ENCODE measurements at places on chromosomes 12 and 14. TPM values are rescaled to one million over a fixed set of nuclear protein-coding genes. Genes with fewer than 3 reads are reported as not detected.

GRCh38 chr12:96587691-96588090 is 98.3 kb downstream of the CFAP54 start:
- no peaks in the 10 kb centered on the region for H3K27me3 ChIP-seq
- H3K4me1 ChIP-seq: no peaks in the 10 kb centered on the region
- no peak for DNase-seq
- no peak overlapping the region for H3K4me3 ChIP-seq
- H3K36me3 ChIP-seq: no peaks in the 10 kb centered on the region
- H3K27ac ChIP-seq: no peak overlapping the region

The PNP gene
- total RNA-seq: 37.5 TPM

The CIROP gene
- total RNA-seq: not detected

GRCh38 chr12:67286257-67286656 is 17.1 kb downstream of the CAND1 start:
- peaks cover 22% of the 10 kb centered on the region for H3K36me3 ChIP-seq
- no peaks in the 10 kb centered on the region for H3K4me1 ChIP-seq
- no peak overlapping the region for H3K4me3 ChIP-seq
- no peak overlapping the region for H3K27ac ChIP-seq
- no peaks in the 10 kb centered on the region for H3K27me3 ChIP-seq

DNA sequence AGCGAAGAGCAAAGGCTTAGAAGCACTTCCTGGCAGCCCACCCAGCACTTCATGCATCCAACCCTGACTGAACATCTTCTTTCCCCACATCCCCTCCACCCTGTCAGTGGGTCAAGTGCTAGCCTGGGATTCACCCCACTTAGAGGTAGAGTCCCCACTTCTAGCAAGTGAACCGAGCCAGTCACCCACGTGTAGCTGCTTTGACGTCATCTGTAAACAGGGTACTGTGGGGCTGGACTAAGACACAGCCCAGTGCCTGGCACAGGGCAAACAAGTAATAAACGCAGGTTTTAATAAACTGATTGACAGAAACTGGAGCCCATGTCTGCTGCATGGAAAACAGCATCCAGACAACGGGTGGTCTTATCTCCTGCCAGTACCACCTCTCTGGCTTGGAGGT is 61.7 kb downstream of the ITPK1 start:
- H3K36me3 ChIP-seq: no peaks in the 10 kb centered on the region
- H3K4me1 ChIP-seq: peaks cover 12% of the 10 kb centered on the region
- no peak for DNase-seq

The HOXC9 gene
- total RNA-seq: 0.23 TPM

DNA sequence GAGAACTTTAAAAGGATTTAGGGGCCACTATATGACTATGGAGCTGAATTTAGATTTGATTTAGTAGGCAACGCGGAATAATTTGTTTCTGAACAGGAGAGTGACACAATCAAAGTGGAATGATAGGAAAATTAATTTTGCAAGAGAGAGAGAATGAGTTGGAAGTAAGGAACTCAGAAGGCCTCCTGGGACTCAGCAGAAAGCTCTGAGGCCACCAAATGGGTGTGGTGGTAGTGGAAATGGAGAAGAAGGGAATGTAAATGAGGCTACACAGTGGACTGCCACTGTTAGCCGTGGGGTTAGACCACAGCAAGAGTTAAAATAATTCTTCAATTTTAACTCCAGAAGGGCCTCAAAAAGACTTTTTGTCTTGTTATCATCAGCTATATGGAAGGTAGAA is 102.7 kb downstream of the LRRK2 start:
- H3K4me3 ChIP-seq: no peak overlapping the region
- no peak overlapping the region for H3K27ac ChIP-seq
- H3K36me3 ChIP-seq: peaks cover 33% of the 10 kb centered on the region

The ING4 gene
- 79.6 TPM for total RNA-seq

GRCh38 chr12:54259194-54260011 is 20.5 kb downstream of the CBX5 start:
- H3K27me3 ChIP-seq: no peaks in the 10 kb centered on the region
- DNase-seq: peak; percentile 87
- H3K27ac ChIP-seq: peak overlapping the region; percentile 59

The TMEM132D gene
- total RNA-seq: 0.30 TPM

DNA sequence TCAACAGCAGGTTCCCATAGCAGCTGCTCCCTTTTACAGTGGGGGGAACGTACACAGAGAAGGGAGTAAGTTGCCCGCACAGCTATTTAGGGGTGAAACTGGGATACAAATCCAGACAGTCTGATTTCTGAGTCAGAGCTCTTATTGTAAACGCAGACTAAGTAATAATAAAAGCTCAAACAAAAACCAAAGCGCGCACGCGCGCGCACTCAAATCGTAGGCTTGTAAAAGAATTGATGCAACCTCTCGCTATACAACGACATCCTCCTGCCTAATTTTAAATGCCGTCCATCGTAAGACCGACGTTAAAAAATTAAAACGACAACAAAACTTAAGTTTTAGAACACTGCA is 747 bp upstream of the DACT1 start:
- H3K4me3 ChIP-seq: peak overlapping the region; percentile 55
- H3K4me1 ChIP-seq: peaks cover 16% of the 10 kb centered on the region
- peak; percentile 72 for DNase-seq
- H3K27ac ChIP-seq: no peak overlapping the region

- H3K27me3 ChIP-seq: peaks cover 4% of the 10 kb centered on the region
- H3K36me3 ChIP-seq: no peaks in the 10 kb centered on the region
- peak; percentile 97 for DNase-seq
- peak overlapping the region; percentile 97 for H3K4me3 ChIP-seq
- H3K4me1 ChIP-seq: peaks cover 13% of the 10 kb centered on the region
Measured at GRCh38 chr12:93570552-93571364, 1.7 kb upstream of the SOCS2 start.

The DNAJC22 gene
- not detected for total RNA-seq

GRCh38 chr12:42589465-42590329 is at the start of gene PRICKLE1:
TSS of gene PRICKLE1 (minus strand) at chr12:42589746. CDS start at chr12:42472516, 117,230 bp downstream.
- H3K27me3 ChIP-seq: peaks cover 6% of the 10 kb centered on the region
- peak within 1 kb of the TSS; percentile 71 for H3K4me3 ChIP-seq
- peak within 1 kb of the TSS; percentile 85 for H3K27ac ChIP-seq
- peaks cover 30% of the 10 kb centered on the region for H3K4me1 ChIP-seq
- H3K36me3 ChIP-seq: no peaks in the 10 kb centered on the region

- DNase-seq: no peak
- peaks cover 52% of the 10 kb centered on the region for H3K4me1 ChIP-seq
- no peak overlapping the region for H3K27ac ChIP-seq
- no peak overlapping the region for H3K4me3 ChIP-seq
- H3K27me3 ChIP-seq: no peaks in the 10 kb centered on the region
Measured at GRCh38 chr14:68401855-68402254, 391.0 kb downstream of the ZFP36L1 start.

- peaks cover 16% of the 10 kb centered on the region for H3K4me1 ChIP-seq
- peak overlapping the region; percentile 71 for H3K27ac ChIP-seq
- DNase-seq: peak; percentile 83
- peaks cover 5% of the 10 kb centered on the region for H3K27me3 ChIP-seq
- no peak overlapping the region for H3K4me3 ChIP-seq
Measured at GRCh38 chr12:52250048-52250990, 17.3 kb downstream of the KRT7 start.

DNA sequence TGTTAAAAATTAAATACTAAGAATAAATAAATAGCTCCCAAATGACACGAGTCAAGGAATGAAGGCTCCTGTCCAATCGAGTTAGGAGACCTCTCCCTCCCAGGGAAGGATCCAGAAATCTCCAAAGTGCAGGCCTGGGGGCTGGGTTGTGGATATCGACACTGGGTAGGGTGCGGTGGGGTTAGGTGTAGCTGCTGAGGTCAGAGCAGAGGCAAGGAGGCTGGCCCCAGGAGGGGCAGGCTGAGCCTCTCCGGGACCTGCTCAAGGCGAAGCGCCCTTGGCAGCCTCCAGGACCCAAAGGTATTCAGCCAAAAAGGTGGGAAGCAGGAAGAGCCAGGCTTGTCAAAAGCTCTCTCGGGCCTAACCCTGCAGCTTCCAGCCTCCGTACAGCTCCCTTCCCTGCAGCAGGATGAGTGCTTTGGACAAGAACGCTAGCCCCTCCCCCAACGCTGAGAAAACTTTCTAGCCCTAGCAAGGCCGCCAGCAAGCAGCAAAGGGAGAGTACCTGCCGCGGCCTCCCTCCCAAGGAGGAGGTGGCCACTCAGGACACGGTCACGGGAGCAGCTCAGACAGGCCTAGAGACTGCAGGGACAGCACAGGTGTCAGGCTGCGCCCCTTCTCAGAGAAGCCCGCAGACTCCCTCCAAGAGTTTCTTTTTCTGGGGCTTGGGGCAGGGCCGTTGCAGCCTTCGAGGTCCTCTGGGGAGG is 3.7 kb upstream of the PNMA1 start:
- H3K4me1 ChIP-seq: peaks cover 8% of the 10 kb centered on the region
- H3K27me3 ChIP-seq: no peaks in the 10 kb centered on the region
- peak overlapping the region; percentile 10 for H3K27ac ChIP-seq
- no peak overlapping the region for H3K4me3 ChIP-seq

The RASSF3 gene
- total RNA-seq: 25.0 TPM

The TBC1D30 gene
- total RNA-seq: 14.5 TPM

The NRL gene
- 3.9 TPM for total RNA-seq

DNA sequence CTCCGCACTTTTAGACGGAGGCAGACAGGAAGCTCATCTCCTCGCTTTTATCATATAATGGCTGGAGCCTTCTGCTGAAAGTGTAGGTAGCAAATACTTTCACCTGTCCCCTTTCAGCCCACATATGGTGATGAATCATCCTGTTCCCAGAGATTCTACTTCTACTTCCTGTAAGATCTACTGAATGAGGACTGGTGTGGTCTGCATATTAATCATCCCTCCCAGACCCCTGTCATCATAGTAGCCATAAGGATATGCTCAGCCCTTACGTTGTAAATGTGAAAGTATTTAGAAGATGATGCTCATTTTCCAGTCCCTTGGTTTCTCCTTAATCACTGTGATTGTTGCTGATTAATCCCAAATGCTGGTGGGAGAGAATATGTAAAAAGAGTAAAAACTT is 268.2 kb upstream of the GRIP1 start:
- H3K27ac ChIP-seq: no peak overlapping the region
- no peaks in the 10 kb centered on the region for H3K4me1 ChIP-seq
- no peak for DNase-seq
- H3K36me3 ChIP-seq: no peaks in the 10 kb centered on the region

Data from upper lobe of left lung (tissue), 6 donors.